ENCODE measurements at places on chromosomes 6 and 20. TPM values are rescaled to one million over a fixed set of nuclear protein-coding genes. Genes with fewer than 3 reads are reported as not detected.

DNA sequence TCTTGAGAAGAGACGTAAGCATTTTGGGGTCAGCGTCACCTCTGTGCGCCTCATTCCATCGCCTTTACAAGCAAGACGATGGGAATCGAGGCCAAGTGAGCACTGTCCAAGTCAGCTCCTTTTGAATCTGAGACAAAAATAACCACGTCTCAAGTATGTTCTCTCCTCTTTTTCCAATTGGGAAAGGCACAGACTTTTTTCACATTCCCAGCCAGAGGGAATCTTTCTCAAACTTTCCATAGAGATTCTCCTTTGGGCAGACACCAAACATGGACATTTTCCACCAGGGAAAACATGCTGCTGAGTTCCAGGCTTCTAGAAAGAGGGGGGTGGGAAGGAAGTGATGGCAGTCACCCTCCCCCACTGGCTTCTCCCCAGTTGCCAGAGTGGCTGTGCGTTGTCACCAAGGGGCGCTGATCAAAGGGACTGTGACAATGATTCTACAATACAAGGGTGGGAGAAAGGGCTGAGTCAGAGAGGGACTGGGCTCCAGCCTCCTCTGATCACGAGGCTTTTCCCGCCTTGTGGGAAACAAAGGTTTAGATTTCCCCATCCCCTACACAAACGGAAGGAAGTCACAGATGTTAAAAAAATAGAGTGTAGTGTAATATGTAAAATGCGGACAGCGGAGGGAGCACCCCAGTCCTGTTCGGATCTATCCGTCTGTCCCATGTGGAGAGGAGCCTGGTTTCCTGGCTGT is 281.9 kb upstream of the RNF24 start:
- peak overlapping the region; percentile 17 for H3K27ac ChIP-seq
- no peaks in the 10 kb centered on the region for H3K27me3 ChIP-seq
- no peak overlapping the region for H3K4me3 ChIP-seq
- no peaks in the 10 kb centered on the region for H3K36me3 ChIP-seq
- no peak for DNase-seq
- no peaks in the 10 kb centered on the region for H3K4me1 ChIP-seq

DNA sequence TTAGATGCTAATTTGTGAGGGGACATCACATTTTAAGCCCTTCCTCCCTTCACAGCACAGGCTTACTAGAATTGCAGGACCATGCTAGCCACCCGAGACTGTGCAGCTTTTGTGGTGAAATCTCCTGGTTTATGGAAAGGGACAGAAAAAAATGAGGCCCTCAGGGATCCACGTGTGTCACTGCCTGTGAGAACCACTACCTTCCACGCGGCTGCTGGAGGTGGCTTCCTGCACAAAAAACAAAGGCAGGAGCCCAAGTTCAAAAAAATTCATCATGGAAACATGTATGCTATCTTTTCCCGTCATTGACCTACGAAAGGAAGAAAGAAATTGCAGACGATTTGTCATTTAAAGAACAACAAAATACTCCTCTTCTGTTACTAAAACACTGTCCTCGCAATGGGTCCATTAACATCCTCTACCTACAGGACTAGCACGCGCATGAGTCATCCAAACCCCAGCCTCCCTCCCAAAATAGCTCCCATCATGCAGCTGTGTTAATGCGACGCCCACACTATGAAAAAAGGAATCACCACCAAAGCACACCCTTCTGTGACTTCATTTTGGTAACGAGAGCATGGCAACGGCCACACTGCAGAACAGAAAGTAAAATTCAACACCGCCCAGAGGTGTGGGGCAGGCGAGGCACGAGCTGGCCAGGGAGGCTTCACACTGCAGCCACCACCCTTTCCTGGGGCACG is 45.7 kb downstream of the RAMACL start:
- H3K27me3 ChIP-seq: no peaks in the 10 kb centered on the region
- no peak overlapping the region for H3K4me3 ChIP-seq
- peaks cover 12% of the 10 kb centered on the region for H3K4me1 ChIP-seq
- no peak overlapping the region for H3K27ac ChIP-seq
- no peak for DNase-seq

DNA sequence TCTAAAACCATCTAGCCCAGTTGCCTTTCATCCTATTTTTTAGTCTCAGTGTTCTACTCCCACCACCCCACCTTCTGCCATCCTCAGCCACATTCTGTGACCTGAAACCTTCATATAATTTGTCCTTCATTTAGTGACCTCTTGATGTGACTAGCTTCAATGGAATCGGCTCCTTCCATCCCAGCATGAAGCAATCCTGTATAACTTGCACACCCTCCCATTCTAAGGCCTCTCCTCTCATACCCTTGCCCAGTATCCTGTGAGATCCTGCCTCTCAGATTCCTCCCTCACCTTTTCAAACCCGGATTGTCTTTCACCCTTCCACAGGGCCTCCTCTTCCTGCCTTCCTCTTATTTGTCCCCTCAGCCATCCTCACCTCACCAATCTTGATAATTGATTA is 3.1 kb downstream of the ZNF76 start:
- H3K4me1 ChIP-seq: peaks cover 49% of the 10 kb centered on the region
- peak overlapping the region; percentile 4 for H3K27ac ChIP-seq
- no peaks in the 10 kb centered on the region for H3K36me3 ChIP-seq
- no peak overlapping the region for H3K4me3 ChIP-seq

GRCh38 chr6:161101517-161101916 is 109.9 kb downstream of the MAP3K4 start:
- peaks cover 36% of the 10 kb centered on the region for H3K36me3 ChIP-seq
- DNase-seq: peak; percentile 6
- H3K4me1 ChIP-seq: no peaks in the 10 kb centered on the region
- H3K4me3 ChIP-seq: no peak overlapping the region

- DNase-seq: peak; percentile 6
- no peaks in the 10 kb centered on the region for H3K4me1 ChIP-seq
- no peaks in the 10 kb centered on the region for H3K27me3 ChIP-seq
Measured at GRCh38 chr6:14075095-14075503, 42.5 kb upstream of the CD83 start.

- H3K27me3 ChIP-seq: no peaks in the 10 kb centered on the region
- H3K4me1 ChIP-seq: no peaks in the 10 kb centered on the region
Measured at GRCh38 chr6:31336896-31337496, 20.0 kb downstream of the HLA-B start.

GRCh38 chr6:51350308-51350904 is 531.7 kb downstream of the TFAP2B start:
- H3K27ac ChIP-seq: no peak overlapping the region
- H3K4me3 ChIP-seq: no peak overlapping the region
- H3K4me1 ChIP-seq: no peaks in the 10 kb centered on the region
- H3K27me3 ChIP-seq: no peaks in the 10 kb centered on the region

DNA sequence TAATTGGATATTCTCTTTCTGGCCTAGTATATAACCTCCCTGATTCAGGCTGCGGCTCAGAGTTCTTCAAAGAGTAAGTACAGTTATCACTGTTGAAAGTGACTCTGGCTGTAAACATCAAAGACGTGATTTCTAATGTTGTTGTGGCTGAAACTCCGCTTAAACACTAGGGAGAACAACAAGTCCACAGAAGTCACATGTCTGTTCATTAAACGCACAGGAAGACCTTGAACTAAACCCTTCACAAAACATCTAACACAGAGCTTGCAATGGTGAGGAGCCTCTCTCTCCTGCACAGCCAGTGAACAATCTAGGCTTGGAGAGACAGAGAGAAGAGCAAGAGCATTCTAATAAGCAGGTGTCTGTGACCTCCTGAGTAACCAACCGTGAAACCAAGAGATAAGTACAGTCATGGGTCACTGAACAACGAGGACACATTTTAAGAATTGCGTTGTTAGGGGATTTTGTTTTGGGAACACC is 249.3 kb downstream of the PRKN start:
- no peak overlapping the region for H3K27ac ChIP-seq
- H3K4me3 ChIP-seq: no peak overlapping the region
- no peaks in the 10 kb centered on the region for H3K4me1 ChIP-seq

DNA sequence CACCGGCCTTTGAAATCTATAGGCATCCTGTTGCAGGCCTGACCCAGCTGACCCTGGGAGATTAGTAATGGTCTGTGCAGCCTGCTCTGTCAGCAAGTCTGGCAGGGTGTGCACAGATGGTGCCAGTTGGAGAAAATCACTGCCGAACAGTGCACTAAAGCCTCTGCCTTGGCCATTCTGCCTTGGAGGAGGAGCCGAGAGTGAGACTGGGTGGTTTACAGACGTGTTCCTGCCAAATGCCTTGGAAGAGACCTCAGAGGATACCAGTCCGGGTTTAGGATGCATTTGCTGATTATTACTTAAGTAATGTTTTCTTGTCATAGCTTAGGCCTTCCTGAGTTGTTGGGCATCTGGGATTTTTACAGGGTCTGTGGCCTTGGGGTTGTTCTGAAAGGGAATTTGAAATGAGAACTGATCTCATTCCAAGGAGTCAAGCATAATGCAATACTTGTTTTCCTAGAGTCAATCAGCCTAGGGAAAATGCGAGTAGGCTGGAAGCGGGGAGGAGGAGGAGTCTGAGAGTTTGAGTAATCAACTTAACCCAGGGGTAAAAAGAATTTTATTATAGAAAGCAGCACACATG is 292.1 kb downstream of the SOX4 start:
- H3K4me3 ChIP-seq: no peak overlapping the region
- no peaks in the 10 kb centered on the region for H3K36me3 ChIP-seq
- DNase-seq: no peak
- peaks cover 14% of the 10 kb centered on the region for H3K4me1 ChIP-seq
- no peak overlapping the region for H3K27ac ChIP-seq

GRCh38 chr20:33172781-33173180 is 4.8 kb downstream of the BPIFA2 start:
- peak; percentile 88 for DNase-seq
- no peaks in the 10 kb centered on the region for H3K27me3 ChIP-seq

DNA sequence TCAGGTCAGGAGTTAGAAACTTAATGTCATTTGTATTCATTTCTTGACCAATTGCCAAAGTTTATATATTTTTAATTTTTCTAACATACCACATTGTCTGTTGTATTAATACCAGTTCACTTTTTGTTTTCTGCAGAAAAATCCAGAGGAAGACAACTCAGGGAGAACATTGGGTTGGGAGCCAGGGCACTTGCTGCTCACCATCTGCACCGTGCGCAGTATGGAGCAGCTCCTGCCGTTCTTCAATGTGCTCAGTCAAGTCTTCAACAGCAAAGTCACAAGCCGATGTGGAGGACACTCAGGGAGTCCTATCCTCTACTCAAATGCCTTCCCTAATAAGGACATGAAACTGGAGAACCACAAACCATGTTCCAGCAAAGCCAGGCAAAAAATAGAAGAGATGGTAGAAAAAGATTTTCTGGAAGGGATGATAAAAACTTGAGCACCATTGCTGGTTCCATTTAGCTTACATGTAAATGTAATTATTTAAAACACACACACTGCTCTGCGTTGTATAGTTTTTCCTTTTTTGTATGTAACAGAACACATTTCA is 25.3 kb downstream of the PGM3 start:
- H3K27me3 ChIP-seq: no peaks in the 10 kb centered on the region
- H3K4me1 ChIP-seq: no peaks in the 10 kb centered on the region
- no peak overlapping the region for H3K4me3 ChIP-seq
- no peak for DNase-seq
- no peak overlapping the region for H3K27ac ChIP-seq

GRCh38 chr6:139943391-139943790 is 568.9 kb upstream of the CITED2 start:
- H3K27ac ChIP-seq: no peak overlapping the region
- no peak for DNase-seq
- H3K4me1 ChIP-seq: peaks cover 5% of the 10 kb centered on the region
- no peaks in the 10 kb centered on the region for H3K36me3 ChIP-seq

DNA sequence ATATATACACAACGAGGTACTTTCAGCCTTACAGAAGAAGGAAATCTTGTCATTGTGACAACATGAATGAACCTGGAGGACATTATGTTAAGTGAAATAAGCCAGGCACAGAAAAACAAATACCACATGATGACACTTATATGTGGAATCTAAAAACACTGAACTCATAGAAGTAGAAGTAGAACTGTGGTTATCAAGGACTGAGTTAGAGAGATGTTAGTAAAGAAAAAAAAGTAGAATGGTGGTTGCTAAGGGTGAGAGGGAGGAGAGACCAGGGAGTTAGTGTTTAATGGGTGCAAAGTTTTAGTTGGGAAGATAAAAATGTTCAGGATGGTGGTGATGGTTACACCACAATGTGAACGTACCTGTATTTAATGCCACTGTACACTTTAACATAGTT is 4.8 kb upstream of the STX11 start:
- no peak for DNase-seq
- H3K27ac ChIP-seq: no peak overlapping the region
- H3K4me1 ChIP-seq: no peaks in the 10 kb centered on the region
- no peak overlapping the region for H3K4me3 ChIP-seq
- H3K36me3 ChIP-seq: no peaks in the 10 kb centered on the region

DNA sequence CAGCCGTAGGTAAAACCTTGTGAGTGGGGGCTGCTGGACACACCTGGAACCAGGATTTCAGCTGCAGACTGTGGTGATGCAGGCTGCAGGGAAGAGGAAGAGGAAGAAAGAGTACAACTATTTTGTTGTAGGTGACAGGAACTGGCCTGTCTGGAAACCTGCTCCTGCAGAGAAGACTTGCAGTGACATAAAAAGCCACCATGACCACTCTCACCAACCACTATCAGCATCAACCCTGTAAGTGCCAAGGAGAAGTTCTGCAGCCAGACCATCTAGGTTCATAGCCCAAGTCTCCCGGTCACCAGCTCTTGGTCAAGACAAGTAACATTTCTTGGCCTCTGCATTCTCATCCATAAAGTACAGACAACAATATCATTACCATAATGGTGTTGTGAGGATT is 91.2 kb downstream of the PREX1 start:
- DNase-seq: no peak
- peaks cover 4% of the 10 kb centered on the region for H3K36me3 ChIP-seq
- H3K27me3 ChIP-seq: no peaks in the 10 kb centered on the region
- no peaks in the 10 kb centered on the region for H3K4me1 ChIP-seq

- no peaks in the 10 kb centered on the region for H3K36me3 ChIP-seq
- H3K4me3 ChIP-seq: no peak overlapping the region
Measured at GRCh38 chr6:36436466-36436865, 6.2 kb downstream of the PXT1 start.

GRCh38 chr6:160055813-160056212 is 65.8 kb upstream of the SLC22A1 start:
- no peak overlapping the region for H3K4me3 ChIP-seq
- H3K4me1 ChIP-seq: no peaks in the 10 kb centered on the region
- no peaks in the 10 kb centered on the region for H3K27me3 ChIP-seq
- DNase-seq: no peak

- no peaks in the 10 kb centered on the region for H3K36me3 ChIP-seq
- no peaks in the 10 kb centered on the region for H3K27me3 ChIP-seq
- no peak overlapping the region for H3K27ac ChIP-seq
- no peak overlapping the region for H3K4me3 ChIP-seq
Measured at GRCh38 chr6:21133901-21134300, 459.6 kb upstream of the SOX4 start.

DNA sequence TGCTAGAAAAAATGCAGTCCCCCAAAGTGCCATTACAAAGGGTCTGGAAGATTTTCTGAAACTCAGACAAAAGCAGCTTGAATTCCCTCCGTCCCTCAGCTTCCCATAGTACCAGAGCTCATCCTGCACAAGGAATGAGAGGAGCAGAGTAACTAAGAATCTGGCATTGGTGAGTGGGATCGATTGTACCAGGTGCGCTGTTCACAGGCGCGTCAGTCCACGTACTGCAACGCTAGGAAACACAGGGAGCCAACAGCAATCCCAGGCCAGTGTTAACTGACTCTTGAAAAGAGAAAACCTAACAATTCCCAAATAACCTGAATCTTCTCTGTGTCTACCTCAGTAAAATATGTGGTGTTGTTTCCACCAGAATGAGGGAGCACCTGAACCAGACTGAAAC is 77.9 kb downstream of the GCNT2 start:
- H3K27ac ChIP-seq: no peak overlapping the region
- H3K4me3 ChIP-seq: no peak overlapping the region
- no peaks in the 10 kb centered on the region for H3K27me3 ChIP-seq
- no peak for DNase-seq

Gene EYS
- not detected for total RNA-seq

Gene BTN1A1
- total RNA-seq: not detected

Gene MYLK4
- 0.94 TPM for total RNA-seq

Gene ULBP3
- 2.4 TPM for total RNA-seq

Gene SLC32A1
- not detected for total RNA-seq

Gene KIAA0408
- total RNA-seq: 1.3 TPM
